ENCODE measurements at places on chromosomes 11 and 22.

DNA sequence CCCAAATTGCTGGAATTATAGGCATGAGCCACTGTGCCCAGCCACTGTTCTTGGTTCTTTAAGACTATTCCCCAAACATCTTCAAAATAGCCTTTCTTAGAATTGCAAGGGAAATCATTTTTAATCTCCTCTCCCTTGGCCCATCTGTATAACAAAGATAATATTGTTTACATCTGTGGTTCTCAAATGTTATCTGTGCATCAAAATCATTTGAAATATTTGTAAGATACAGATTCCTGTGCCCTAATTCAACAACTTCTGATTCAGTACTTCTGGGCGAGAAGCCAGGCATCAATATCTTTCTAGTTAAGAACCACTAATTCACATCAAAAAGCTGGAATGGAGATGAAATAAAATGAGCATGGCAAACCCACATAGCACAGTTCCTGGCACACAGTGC, 83.0 kb downstream of the TMPRSS5 start:
- DNase-seq = no peak

GRCh38 chr11:110289472-110289871, 6.9 kb downstream of the RDX start:
- DNase-seq = no peak

DNA sequence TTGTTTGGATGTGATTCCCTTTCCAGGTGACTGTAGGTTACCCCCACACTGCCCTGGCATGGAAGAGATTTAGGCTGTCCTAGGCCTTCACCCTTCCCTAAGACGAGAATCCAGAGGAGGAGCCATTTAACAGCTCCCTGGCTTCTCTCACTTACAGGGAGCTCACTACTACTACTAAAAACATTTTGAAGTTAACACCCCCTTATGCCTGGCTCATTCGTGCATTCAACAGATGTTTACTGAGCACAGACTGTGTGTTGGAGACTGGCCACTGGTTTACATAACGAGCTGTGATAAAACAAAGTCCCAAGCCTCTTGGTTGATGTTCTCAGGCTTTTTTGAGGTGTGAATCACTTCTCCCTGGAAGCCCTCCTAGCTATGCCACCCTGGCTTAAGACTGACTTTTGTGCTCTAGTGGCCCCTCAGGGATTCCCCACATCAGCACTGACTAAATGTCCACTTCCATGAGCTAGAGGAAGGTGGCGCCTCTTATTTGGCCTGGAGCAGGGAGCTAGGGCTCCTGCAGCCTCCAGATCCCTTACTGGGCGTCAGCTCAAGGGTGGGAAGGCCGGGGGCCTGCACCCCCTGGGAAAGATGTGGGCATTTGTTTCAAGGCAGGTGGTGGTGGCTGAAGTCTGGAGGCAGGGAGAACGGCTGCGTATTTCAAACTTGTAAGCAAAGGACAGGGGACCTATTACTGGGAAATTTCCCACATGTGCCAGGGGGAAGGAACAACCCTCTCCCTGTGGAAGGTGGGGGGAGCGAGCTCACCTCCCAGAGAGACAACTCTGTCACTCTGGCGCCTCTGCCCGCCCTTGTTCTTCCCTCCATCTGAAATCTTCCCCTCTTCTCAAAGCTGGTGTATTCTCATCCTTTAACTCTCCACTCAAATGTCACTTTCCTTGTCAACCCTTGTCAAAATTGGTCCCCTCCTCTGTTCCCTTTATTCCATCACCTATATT, 19.4 kb upstream of the MALAT1 start:
- DNase-seq = no peak

DNA sequence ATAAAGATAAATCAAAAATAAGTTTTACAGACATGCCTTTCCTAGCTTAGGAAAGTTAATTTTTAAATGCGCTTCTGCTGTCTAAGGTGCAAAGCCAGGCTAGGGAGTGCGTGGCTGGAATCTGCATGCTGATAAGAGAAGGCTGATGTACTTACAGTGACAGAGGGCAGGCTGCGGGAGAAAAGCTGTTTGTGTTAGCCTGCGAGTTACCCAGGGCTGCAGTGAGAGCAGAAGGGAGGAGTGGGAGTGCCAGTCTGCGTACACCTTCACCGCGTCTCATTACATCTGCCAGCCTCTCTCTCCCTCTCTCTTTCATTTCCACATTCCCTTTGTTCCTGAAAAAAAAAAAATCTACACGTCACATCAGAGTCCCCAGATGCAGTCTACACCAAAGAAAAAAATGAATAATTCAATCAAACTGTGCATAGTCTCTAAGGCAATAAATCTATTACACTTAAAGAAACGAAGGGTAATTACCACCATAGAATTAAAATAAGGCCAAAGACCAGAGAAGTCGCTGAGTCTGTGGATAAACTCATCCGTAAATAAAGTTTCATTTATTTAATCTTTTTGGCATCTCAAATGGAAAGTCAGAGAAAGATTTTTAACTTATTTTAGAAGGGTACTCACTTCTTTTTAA, 126.4 kb upstream of the C11orf58 start:
- no peak for DNase-seq

DNA sequence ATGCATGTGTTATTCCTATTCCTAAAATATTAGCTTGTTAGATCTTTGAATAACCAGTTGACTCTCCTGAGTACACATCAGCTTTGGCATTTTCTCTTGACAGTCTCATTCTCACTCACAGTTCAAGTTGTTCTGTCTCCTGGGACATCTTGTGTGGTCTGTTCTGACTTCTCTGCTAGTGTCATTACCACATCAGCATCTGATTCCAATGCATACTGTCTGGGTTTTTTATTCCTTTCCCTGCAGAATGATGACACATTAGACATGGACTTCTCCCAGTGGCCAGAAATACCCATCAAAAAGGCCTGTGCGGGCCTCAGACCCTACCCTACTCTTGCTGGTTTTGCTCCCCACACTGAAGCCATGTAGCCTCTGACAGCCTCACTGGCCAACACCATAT, 2.7 kb downstream of the ZNF74 start:
- no peak for DNase-seq

DNA sequence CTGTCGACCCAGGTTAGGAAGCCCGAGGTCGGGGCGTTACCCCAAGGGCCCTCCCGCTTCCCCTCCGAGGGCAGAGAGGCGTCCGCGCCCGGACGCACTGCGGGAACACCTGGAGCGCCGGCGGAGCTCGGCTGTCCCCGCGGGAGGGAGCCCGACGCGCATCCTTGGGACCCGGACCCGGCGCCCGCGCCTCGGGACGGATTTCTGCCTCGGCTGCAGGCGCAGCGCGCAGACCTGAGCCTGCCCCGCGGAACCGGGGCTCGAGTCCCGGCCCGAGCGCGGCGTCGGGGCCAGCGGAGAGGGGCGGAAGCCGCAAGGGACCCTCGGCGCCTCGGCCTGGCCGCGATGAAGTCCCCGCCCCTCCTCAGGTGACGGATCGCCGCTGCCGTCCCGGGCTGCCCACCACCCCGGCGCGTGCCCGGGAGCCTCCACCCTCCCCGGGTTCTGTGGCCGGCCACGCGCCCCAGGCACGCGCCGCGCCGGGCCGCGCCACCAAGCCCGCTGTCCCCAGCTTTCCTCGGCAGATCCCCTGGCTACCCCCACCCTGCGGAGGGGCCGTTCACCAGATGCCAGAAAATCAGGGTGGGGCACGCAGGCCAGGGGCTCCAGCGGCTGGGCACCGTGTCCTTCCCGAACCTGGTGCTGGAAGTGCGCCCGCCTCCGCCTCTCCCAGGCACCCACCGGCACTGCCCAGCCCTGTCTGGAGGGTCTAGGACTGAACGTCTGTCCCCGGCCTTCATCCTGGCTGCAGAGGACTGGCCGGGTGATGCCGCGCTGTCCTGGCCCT, 410 bp downstream of the GLB1L3 start:
- peak; percentile 50 for DNase-seq

- peak; percentile 36 for DNase-seq
Measured at GRCh38 chr22:22463855-22464540, 44.5 kb downstream of the ZNF280B start.

DNA sequence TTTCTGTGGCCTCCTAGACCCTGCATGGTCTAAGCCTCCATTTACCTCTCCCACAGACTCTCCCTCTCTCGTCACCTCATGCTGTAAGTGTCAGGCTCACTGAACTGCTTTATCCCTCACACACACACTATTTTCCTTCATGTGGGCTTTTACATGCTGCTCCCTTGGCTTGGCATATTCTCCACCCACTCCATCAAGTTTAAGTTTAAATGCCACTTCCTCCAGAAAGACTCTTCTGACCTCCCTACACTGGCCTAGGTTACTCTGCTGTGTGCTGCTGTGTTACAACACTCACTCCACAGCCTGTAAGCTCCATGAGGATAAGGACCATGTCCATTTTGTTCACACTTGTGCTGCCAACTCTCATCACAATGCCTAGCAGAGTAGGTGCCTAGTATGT, 2.5 kb downstream of the DCHS1 start:
- no peak for DNase-seq

DNA sequence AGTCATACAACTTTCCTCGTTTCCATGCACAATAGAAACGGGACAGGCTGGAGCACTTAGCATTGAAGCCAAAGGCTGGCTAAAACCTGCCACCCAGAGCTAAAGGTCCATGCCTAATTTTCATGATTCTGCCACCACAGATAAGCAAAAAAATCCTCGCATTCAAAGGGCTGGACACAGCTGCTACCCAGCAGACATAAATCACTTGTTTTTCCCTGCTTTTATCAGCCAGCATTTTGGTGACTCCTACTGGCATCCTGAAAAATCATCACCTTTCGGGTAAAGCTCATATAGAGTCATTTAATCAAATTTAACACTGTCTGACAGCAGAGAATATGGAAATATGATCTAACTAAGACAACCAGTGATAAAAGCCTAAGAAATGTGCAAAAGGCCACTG, 37.9 kb downstream of the ALG9 start:
- no peak for DNase-seq

Measured in activated T-cell treated with anti-CD3 and anti-CD28 coated beads, Interleukin-2, amount 50 U/mL, for 24 hours (primary cell).